ENCODE measurements at places on chromosomes 1 and 21.
A peak's percentile ranks its signal among the peaks of the same experiment; 100 is the strongest.

- DNase-seq: no peak
Observed at GRCh38 chr1:10726355-10726754, 70.1 kb downstream of the CASZ1 start.

DNA sequence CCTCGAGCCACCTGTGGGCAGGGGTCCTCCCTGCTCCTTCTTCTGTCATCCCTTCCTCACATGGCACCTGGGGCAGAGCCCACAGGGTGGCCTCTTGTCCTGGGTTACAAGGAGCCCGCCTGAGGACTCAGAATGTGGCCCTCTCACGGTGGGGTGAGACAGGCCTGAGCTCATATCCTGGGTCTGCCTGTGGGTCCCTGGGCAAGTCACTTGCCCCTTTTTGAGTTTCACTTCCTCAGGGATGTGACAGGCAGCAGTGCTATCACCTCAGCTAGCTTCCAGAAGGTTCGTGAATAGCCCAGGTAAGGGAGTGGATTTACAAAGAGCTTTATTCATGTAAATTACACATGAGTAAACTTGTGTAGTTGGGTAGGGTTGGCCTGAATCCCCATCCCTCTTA lies 33.5 kb downstream of the HTR6 start:
- no peak for DNase-seq

GRCh38 chr1:66351913-66352312 lies 182.0 kb upstream of the SGIP1 start:
- no peak for DNase-seq

GRCh38 chr1:50454911-50455310 lies 31.7 kb upstream of the DMRTA2 start:
- no peak for DNase-seq

GRCh38 chr1:26282401-26282918 lies 2.6 kb downstream of the SH3BGRL3 start:
- no peak for DNase-seq

DNA sequence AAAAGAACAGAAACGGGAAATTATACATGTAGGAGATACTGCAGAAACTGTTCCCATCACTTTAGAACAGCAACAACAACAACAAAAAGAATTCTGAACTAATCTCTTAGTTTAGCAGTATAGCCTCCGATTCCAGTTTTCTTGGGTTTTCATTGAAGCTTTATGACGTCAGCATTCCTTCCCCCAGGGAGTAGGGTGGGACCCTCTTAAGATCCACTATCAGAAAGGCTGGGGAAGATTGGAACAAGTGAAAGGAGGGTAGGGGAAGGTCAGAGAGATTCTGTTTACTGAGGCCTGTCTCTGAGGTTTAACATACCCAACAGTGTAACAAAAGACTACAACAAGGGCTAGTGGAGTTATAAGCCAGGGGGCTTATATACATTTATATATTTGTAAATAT lies 121.4 kb upstream of the OLFM3 start:
- no peak for DNase-seq

DNA sequence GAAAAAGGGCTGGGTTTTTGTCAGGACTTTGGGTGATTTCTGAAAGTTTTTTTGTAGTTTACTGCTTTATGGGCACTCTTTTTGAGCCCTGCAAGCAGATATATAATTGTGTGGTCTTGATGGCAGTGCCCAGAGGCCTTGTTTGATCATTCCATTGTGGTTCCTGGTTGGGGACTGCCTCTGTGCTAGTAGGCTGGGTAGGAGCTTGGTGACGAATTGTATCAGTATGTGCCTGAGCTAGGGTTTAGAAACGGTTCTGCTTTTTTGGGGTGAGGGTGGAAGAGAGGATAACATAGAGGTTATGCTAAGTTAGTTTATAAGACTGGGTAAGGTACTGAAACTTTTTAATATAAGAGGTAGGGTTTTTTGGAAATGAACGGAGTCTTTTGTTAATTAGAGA lies 139.7 kb upstream of the ETV3 start:
- DNase-seq: no peak

- DNase-seq: no peak
Observed at GRCh38 chr1:232045139-232045994, 418.8 kb downstream of the DISC1 start.

GRCh38 chr1:98923667-98924066 lies 81.0 kb downstream of the PLPPR5 start:
- DNase-seq: no peak

DNA sequence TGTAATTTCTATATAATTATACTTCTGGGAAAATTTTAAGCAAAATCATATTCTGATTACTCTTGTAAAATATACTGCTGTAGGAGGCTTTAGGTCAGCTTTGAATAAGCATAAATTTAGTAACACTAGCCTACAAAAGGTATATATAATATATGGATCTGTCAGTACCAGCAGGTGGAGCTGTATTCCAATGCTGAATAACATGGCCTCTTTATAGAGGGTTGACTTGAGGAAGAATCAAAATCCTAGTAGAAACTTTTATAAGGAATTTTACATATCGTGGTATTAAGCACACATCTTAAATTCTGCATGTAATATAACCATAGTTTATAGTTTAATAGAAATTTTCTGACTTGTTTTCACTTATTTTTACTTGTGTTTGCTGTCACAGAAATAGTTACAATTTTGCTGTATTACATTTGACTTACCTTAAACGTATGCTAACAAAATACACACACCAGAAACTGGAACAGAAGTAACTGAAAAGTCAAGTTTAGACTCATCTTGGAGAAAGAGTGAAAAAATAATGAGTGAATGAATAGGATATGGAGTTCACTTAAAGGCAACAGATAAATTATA lies 79.3 kb downstream of the HMCN1 start:
- DNase-seq: no peak

DNA sequence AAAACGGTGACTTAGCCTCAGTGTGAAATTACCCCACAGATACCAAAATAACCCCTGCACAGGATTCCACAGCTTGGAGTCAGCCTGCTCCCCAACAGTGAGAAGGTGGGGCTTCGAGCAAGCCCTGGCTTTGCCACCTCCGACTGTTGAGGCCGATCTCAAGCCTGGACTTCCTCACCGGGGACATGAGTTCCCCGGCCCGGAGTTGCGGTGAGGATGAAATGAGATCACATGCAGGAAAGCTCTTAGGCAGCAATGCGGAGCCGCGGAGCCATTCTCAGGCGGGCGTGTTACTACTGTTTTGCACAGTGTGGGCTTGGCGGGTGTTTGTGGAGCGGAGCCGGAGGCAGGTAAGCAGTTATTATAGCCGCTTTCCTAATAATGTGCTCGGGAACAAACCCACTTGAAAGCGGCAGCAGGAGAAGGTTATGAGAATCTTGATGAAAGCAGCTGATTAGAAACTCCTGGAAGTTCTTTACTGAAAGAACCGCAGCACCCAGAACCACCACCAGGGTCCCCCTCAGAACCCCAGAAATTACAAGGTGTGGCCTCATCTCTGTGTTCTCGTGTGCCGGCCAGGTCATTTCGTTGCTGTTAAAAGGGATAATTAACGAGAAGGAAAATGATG lies 3.9 kb upstream of the CLSTN1 start:
- no peak for DNase-seq

- no peak for DNase-seq
Observed at GRCh38 chr1:84632137-84632536, 57.9 kb upstream of the CTBS start.

DNA sequence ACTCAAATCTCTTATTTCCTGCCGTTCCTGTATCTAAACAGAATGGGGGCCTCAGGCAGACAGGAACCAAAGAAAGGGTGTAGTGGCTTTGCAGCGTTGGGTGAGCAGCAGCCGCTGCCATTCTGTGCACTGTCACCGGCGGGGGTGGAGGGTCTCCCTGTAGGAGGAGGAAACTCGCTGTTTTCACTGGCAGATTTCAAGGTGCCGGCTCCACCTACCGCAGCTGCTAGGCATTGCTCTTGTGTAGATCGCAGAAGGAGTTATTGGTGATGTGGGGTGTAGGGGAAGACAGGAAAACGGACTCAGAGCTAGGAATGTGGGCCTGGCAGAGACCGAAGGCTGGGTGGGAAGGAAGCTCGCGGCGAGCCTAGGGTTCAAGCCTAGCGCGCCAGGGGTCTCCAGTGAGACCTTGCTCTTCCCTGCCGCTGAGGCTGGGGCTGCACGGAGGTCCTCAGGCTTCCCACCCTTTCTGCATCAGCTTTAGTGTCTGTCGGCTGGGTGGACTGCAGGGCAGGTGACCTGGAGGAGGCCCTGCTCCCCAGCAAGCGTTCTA lies 20.8 kb downstream of the ATP5PO start:
- peak; percentile 42 for DNase-seq

GRCh38 chr1:170680428-170680827 lies 16.5 kb downstream of the PRRX1 start:
- DNase-seq: no peak
